ENCODE measurements at places on chromosomes 12 and 14.

GRCh38 chr14:51295646-51296263 lies 55.7 kb downstream of the TMX1 start:
- DNase-seq, result no peak

- no peak for DNase-seq
Observed at GRCh38 chr12:65829716-65830115, 5.4 kb downstream of the HMGA2 start.

GRCh38 chr12:49547090-49547690 lies 8.4 kb downstream of the KCNH3 start:
- no peak for DNase-seq

- DNase-seq, result no peak
Observed at GRCh38 chr14:58963873-58964597, 224.4 kb upstream of the DAAM1 start.

GRCh38 chr12:119989731-119990381 lies 820 bp downstream of the BICDL1 start:
- DNase-seq, result no peak

DNA sequence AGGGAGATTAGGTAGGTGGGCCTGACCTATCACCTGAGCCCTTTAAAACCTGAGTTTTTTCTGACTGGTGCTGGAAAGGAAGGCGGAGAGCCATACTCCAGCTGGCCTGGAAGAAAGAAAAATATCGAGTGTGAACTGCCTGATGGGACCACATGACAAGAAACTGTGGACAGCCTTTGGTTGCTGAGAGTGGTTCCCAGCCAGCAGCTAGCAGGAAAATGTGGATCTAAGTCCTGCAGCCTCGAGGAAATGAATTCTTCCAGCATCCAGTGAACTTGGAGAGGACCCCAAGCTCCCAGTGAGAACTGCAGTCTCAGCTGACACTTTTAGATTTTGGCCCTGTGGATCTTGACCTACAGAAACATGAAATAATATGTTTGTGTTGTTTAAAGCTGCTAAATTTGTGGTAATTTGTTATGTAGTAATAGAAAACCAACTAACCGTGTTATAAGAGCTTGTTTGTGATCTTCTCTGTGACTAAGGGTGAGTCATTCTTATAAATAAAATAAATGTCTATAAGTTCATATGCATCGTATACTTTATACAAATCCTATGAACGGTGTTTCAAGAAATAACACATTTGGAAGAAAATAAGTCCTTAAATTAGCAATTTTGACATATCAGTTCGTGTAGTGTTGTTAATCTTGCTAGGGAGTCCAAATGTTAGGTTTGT lies 359.6 kb downstream of the BMP4 start:
- DNase-seq, result no peak

GRCh38 chr12:43973993-43974392 lies 138.1 kb downstream of the TMEM117 start:
- DNase-seq, result no peak

- DNase-seq, result peak; percentile 4
Observed at GRCh38 chr12:65306366-65307168, 28.1 kb downstream of the MSRB3 start.

DNA sequence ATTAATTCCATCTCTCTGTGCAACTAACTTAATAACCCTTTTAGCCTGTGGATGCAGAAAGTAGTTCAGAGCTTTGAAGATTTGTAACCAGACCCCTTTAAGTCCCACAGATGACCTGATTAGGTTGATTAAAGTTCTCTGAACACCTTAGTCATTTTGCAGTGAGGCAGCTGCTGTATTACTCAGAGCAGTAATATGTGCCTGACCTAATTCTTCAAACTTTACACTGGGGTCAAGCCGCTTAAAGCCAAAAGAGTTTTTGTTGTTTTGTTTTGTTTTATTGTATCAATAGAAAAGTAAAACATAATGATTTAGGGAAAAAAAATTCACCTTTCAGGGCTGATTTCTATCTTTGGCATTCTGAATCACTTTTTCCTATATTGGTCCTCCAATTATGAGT lies 78.6 kb upstream of the PLEKHG7 start:
- DNase-seq, result peak; percentile 79

DNA sequence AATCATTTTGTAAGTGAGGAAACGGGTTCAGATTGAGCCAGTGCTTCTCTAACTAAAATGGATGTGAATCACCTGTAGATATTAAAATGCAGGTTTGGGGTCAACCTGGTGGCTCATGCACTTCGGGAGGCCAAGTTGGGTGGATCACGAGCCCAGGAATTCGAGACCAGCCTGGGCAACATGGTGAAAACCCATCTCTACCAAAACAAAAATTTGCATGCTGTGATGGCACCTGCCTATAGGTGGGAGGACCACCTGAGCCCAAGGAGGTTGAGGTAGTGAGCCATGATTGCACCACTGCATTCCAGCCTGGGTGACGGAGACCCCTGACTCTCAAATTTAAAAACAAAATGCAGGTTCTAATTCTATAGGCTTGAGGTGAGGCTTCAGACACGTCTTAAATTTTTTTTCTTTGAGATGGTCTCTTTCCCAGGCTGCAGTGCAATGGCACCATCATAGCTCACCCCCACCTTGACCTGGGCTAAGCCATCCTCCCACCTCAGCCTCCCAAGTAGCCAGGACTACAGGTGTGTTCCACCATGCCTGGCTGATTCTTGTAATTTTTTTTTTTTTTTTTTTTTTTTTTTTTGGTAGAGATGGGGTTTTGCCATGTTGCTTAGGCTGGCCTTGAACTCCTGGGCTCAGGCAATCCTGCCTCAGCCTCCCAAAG lies 9.0 kb downstream of the TUBA1C start:
- DNase-seq, result no peak

DNA sequence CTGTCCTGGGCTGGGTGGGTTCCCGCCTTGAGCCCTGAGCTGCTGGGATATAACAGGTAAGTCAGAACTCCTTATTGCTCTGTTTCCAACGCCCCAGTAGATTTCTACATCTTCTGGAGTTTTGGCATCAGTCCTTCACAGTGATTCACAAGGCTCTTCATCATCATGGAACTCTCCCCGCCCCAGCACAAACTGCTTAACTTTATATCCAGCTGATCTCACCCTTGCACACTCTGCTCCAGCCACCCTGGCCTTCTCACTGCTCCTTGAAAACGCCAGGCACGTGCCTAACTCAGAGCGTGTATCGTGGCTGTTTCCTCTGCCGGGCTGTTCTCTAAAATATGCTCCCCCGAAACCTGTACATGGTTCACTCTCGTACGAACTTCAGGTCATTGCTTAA lies 264.9 kb downstream of the NOVA1 start:
- DNase-seq, result no peak

- DNase-seq, result no peak
Observed at GRCh38 chr12:111330800-111331752, 37.8 kb downstream of the PHETA1 start.

DNA sequence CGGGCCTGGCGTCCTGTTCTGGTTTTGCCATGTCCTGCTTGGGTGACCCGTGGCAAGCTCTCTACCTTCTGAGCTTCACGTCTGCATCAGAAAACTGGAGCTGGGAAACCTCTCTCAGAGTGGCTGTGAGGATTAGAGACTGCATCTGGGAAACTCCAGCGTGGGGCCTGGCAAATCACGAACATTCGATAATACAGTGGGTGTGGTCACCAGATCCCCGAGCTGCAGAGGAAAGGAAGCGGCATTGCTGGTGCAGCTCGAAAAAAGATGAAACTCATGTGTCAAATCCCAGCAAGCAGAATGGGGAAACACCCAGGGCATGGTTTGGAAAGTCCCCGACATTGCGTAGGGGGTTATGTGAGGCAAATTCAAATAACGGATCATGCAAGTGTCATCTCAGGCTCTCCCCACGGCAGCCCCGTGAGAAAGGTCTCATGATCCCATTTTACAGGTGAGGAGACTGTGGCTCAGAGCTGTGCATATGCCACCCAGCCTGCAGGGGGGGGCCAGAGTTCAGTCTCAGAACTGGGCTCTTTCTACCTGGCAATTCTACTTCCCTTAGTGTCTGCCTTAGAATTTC lies 98.1 kb upstream of the VRK1 start:
- DNase-seq, result no peak

DNA sequence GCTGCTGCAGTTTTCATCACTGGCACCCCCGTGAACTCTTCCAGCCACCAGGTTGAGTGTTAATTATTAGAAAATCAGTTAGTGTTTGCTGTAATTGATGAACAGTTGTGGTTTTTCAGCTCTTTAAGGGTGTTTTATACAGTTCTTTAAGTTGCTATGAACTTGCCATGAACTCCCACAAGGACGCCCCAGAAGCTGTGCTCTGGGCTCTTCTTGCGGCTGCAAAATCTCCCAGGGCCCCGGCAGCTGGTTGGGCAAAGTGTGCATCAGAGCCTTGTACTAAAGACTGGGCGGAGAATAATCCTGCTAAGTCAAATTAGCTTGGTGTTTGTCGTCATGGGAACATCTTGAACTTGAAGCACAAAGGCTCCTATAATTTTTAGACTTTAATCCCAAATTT lies 82.2 kb downstream of the EML1 start:
- peak; percentile 62 for DNase-seq
